ENCODE measurements at places on chromosomes 13 and 19.

- no peak for DNase-seq
Measured at GRCh38 chr13:92259523-92259922, 861.1 kb downstream of the GPC5 start.

GRCh38 chr13:66623129-66623820 lies 606.9 kb downstream of the PCDH9 start:
- no peak for DNase-seq

GRCh38 chr19:35869327-35870123 lies 1.2 kb downstream of the APLP1 start:
- peak; percentile 84 for DNase-seq

- no peak for DNase-seq
Measured at GRCh38 chr19:48175578-48175977, 5.1 kb downstream of the ZSWIM9 start.

GRCh38 chr19:55369653-55370304 lies 484 bp downstream of the IL11 start:
- DNase-seq, result no peak

DNA sequence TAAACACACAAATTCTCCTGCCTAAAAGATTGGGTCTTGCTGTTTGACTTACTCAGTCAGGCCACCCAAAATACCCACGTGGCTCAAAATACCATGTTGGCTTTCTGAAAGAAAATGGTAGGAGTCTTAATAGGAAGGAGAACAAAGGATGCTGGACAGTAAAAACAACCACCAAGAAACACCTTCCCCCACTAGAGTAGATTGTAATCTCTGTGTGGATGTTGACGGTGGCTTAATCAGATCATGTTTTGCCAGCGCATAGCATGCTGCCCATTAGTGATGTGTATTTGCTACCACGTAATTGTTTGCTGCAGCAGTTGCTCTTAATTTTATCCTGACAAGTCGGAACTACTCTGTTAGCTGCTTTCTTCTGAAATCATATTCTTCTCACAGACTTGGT lies 1229.3 kb upstream of the SLC10A2 start:
- DNase-seq, result no peak

GRCh38 chr19:47446534-47447469 lies 24.9 kb downstream of the SLC8A2 start:
- no peak for DNase-seq

- no peak for DNase-seq
Measured at GRCh38 chr13:32616883-32617511, 30.7 kb downstream of the PDS5B start.

DNA sequence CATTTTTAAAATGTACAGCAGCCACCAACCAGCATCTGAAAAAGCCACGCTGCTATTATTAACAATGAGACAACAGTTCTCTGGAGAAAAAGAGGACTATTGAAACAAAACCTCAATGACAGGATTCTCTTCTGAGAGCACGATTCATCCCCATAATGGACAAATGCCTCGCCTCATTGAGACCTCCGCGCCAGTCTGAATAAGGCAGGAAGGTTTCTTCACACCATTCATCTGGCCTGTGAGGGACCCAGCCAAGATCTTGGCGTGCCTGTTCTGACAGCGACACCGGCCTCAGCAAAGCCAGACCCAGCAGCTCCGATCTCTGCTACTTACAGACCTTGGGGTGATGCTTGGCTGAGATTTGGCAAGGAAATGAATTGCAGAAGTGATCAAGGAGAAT lies 14.8 kb downstream of the SMIM7 start:
- DNase-seq, result no peak

DNA sequence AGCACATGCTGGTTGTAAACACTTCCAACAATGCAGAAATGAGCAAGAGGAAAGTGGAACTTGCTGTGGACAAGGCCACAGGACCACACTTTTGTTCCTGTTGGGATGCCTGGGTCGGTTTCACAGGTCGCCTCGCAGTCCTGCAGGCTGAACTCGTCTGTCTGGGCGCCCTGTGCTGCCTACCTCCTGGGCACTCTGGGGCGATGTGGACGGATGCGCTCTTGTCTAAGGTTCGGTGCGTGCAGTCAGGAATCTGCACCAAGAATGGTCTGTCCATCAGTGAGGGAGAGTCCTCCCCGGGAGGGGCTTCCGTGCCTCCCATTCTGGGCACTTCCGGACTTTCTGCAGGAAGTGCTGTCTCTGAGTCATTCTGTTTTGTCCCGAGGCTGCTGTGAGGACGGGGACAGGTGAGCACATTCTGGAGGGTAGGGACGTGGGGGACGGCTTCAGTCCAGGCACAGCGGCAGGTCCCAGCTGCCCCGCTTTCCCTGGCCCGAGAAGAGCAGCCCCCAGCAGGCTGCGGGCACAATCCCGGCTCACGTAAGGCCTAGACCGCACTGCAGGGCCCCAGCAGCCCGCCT lies 24.1 kb upstream of the SLITRK1 start:
- DNase-seq, result no peak

GRCh38 chr19:5804516-5805461 lies at the start of gene NRTN:
Gene NRTN, plus strand, starts transcription at chr19:5805067. Its CDS starts 19,099 bp downstream, at chr19:5824166.
- DNase-seq, result no peak

GRCh38 chr13:113192902-113193301 lies 15.6 kb downstream of the PCID2 start:
- no peak for DNase-seq

DNA sequence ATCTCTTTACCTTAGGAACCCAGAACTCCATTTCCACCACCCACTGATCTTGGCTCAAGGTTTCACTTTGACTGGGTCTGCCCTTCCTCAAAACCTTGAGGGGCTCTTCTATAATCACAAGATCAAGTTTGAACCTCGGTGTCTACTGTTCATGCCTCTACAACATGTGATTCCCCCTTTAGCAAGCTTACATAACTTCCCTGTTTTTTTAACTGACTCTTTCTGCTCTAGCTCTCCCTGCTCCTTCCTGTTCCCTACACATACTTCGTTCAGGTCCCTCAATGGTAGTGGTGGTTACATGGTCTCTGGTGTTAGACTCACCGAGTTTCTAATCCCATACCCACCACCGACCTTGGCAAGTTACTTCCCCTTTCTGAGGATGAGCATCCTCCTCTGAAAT lies 26.7 kb downstream of the CEACAM8 start:
- no peak for DNase-seq

DNA sequence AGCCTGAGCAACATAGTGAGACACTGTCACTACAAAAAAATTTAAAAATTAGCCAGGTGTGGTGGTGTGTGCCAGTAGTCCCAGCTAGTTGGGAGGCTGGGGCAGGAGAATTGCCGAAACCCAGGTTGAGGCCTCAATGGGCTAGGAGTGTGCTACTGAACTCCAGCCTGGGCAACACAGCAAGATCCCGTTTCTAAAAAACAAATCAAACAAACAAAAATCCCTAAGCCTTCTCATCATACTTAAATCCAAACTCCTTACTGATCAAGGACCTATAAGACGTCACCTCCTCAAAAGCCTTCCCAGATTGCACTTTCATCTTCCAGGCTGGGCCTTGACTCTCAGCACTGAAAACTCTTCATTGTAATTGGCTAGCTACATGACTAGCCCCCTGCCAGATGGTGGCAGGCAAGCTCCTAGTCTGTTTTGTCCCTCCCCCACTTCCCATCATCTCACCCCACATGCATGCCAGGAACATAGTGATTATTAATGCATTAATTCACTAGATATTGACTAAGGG lies 17.5 kb upstream of the NANOS3 start:
- DNase-seq, result no peak

- no peak for DNase-seq
Measured at GRCh38 chr19:17306285-17306714, 628 bp downstream of the MRPL34 start.

- DNase-seq, result no peak
Measured at GRCh38 chr13:105814902-105815250, 720.6 kb downstream of the EFNB2 start.
